Omental fat pad (tissue), 4 donors: ENCODE measurements at places on chromosomes 1 and 21.

DNA sequence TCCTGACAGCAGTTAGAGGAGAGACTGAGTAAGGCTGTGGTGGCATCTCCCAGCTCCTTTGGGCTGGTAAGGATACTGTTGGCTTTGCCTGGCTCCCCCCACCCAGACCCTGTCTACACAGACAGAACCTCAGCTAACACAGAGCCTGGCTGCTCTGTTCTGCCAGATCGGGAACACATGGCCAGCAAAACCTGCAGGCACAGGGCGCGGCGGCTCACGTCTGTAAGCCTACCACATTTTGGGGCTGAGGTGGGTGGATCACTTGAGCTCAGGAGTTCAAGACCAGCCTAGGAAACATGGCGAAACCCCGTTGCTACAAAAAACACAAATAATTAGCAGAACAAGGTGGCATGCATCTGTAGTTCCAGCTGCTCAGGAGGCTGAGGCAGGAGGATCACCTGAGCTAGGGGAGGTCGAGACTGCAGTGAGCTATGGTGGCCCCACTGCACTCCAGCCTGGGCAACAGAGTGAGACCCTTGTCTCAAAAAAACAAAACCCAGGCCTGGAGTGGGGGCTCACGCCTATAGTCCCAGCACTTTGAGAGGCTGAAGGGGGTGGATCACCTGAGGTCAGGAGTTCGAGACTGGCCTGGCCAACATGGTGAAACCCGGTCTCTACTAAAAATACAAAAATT is 6.7 kb downstream of the CSTB start:
- no peak for DNase-seq

DNA sequence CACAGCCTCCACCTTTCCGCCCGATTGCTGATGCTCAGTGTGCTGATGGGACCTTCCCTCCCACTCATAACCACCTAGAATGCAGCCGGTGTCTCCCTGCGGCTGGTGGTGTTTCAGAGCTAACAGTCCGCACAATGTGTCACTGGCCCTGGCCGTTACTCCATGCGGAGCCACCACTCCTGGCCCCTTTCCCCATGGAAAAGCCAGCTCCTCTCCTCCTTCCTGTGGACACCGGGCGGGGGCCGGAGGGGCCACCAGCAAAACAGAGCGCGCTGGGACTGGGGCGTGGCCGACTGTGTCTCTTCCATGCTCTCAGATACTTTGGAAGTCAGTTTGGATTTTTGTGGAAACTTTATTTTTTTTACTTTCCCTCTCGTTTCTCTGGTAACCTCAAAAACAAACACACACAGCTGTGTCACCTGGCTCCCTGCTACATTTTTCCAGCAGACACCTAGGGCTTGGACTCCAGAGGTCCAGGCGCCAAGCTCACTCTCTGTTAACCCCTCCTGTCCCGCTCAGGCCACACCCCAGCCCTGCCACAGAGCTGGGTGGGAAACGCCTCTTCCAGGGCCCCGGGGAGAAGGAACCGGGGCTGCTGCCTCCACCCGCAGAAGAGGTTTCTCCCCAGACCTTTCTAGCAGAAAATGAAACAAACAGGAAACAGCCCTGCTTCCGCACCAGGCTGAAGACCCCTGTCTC is 32.5 kb upstream of the COL6A2 start:
- no peak for DNase-seq

- no peak for DNase-seq
Measured at GRCh38 chr1:116743535-116743934, 10.7 kb upstream of the CD2 start.

- DNase-seq: no peak
Measured at GRCh38 chr1:206488466-206488865, 18.2 kb downstream of the IKBKE start.

- DNase-seq: no peak
Measured at GRCh38 chr21:45168522-45168921, 94.1 kb downstream of the ADARB1 start.

DNA sequence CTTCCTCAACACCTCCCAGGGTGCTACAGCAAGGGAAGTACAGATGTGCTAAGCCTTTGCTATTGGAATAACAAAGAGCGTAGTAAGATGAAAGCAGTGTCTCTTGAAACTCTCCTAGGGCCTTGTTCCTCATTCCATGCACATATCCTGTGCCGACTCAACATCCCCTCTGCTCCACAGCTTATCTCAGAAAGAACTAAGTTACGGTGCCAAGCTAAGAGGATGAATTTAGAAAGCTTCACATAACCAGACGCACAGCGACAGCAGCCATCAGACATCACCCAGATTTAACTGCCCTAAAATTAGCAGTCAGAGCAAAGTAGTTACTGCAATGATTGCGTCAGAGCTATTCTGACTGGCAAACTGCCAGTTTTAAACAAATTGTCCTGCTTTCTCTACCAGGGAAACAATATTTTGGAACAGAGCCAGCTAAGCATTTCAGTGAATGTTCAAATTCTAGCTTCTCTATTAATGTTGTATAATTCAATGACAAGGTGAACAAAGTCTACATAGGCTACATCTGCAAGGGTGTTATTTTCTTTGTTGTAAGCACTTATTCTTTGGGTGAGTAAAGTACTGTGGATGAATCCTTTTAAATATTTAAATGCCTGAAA is 9.5 kb downstream of the SIPA1L2 start:
- no peak for DNase-seq

- DNase-seq: no peak
Measured at GRCh38 chr1:212423879-212424278, 8.8 kb upstream of the NENF start.

GRCh38 chr1:204735042-204735441 is 49.5 kb upstream of the LRRN2 start:
- DNase-seq: no peak

DNA sequence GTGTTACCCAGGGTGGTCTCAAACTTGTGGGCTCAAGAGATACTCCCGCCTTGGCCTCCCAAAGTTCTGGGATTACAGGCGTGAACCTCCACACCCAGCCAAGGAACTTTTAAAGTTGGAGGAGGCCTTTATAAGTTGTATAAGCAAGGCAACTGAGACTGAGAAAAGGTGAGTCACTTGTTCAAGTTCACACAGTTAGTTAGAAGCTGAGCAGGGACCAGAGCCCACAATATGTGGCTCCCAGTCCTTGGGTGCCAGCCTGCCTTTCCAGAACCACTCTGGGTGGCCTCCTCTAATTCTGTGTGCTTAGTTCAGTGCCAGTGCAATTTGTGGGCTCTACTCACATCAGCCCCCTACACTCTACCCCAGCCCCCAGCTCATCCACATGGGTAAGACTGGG is 3.7 kb downstream of the RAB25 start:
- DNase-seq: no peak

- DNase-seq: no peak
Measured at GRCh38 chr1:22297999-22298398, 153.7 kb upstream of the ZBTB40 start.

GRCh38 chr1:116873680-116874271 is 35.9 kb upstream of the PTGFRN start:
- no peak for DNase-seq

- no peak for DNase-seq
Measured at GRCh38 chr21:27812279-27812678, 845.4 kb upstream of the ADAMTS5 start.

DNA sequence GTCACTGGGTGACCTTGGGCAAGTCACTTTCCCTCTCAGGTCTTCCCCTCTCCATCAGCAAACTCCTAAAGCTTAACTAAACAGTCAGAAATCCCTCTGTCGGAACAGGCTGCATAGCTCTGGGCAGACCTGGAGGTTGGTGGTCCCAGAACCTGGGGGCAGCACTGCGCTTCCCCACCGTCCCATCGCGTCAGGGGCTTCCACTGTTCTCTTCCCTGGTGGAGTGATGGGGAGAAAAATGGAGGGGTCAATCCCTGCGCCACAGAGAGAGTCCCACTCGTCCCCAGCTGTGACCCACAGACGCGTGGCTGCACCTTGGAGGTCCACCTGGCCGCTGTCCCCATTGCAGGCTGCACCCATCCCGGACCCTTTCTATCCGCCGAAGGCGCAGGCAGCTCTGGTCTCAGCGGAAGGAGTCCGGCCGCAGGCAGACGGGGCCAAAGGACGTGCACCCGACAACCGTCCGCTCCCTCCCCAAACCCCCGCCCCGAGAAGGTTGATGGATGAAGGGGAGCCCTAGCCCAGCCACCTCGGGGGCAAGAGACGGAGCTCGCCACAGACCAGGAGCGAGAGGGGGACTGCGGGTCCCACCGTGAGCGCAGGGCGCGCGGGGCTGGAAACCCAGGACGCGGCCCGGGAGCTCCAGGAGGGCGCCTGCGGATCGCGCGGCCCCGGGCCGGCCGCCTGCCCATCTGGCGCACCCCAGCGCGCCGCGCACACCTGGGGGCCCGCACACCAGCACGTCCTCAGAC is 588 bp upstream of the WNT3A start:
- no peak for DNase-seq

GRCh38 chr1:117818456-117818855 is 111.0 kb downstream of the GDAP2 start:
- no peak for DNase-seq

DNA sequence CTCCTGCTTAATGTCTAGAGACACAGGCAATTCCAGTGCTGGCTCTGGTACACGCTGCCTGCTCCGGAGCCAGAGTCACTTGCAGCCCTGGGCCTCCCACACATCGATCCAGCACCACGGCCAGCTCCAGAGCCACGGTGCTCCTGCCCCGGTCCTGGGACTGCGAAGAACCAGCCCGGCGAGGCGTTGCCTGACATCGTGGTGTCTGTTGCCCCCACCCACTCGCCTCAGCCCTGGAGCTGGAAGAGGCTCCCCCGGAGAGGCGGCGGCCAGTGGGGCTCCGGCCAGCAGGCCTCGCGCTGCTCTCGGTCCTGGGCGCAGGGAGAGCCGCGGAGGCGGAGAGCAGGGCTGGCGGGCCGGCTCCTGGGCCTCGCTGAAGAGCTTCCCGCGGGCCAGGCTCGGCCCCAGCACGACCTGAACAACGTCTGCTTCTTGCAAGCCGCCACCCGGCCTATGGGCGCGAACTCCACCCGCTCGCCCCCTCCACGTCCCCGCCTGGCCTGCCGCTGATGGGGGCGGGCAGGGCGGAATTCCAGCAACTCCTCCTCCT is 364.8 kb downstream of the CEP170 start:
- no peak for DNase-seq

GRCh38 chr1:179550746-179551682 is 24.7 kb downstream of the NPHS2 start:
- no peak for DNase-seq

GRCh38 chr21:21096956-21097355 is 98.7 kb downstream of the NCAM2 start:
- DNase-seq: no peak

GRCh38 chr1:51219022-51219421 is 17.1 kb upstream of the RNF11 start:
- DNase-seq: no peak

DNA sequence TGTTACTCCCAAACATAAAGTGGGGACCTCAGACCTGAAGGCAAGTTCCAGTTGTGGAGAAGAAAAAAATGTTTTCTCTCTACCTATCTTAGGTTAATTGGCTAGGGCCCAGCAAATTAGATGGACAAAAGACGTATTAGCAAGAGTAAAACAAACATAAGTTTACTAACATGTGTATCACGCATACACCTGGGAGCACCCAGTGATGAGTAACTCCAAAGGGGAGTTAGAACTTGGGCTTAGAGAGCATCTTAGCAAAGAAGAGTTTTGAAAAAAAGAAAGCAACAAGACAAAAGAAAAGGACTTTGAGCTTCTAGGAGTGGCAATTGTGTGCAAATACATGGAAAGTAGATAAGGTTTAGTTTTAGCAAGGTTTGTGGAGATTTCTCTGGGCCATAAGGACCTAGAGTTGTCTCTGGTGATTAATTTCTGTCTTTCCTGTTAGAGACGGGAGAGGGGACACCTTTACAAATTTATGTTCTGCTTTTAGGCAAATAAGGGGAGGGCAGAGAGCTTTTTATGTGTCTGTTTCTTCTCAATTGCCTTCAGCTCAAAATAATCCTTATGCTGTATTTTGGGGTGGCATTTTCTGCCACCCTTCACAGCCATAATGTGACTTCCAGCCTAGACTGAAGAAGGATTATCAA is 76.7 kb upstream of the PTGFRN start:
- DNase-seq: no peak

DNA sequence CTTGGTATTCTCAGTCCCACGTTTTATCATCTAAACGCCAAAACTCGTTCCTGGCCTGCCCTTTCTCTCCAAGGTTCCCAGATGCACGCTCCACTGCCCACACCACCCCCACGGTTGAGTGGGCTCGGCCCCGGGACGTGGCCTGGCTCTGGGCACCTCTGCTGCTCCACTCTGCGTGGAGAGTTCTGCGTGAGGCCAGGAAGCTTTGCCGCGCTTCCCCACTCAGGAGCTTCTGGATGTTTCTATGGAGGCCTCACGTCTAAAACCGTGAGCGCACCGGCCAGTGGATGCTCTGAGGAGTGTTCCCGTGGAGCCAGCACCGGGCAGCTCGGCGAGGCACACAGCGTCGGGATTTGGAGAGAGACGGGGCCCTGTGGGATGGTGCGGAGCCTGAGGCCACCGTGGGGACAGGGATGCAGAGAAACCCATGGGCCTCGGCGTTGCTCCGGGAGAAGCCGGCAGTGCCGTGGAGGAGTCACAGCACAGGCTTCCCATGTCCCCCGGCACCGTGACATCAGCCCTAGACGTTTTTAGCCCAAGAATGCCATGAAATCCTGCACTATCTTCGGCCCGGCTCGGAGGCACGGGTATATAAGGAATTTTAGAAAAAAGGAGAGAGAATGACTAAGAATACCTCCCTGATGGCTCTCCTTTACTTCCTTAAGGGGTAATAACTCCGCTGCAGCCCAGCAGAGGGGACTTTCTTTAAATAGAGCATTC is 125.9 kb downstream of the PRDM16 start:
- no peak for DNase-seq

- no peak for DNase-seq
Measured at GRCh38 chr21:35254765-35255138, 205.7 kb upstream of the RUNX1 start.

DNA sequence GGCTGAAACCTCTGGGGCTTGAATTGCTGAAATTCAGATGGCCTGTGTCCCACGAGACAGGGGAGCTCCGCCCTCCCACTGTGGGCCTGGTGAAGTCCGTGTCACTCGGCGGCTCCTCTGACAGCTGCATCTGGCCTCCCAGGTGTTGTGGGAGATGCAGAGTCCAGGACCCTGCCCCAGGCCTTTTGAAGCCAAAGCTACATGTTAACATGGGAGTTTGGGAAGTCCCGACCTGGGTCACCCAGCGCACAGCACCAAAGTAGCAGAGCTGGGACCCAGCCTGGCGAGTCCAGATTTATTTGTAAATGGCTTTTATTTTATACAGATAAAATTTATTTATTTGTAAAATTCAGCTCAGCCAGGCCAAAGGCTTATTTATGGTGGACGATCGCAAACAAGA is 28.9 kb downstream of the SLC37A1 start:
- DNase-seq: no peak

GRCh38 chr1:44631333-44631646 is 43.0 kb downstream of the TMEM53 start:
- DNase-seq: no peak

GRCh38 chr1:171468120-171468750 is 17.1 kb upstream of the PRRC2C start:
- DNase-seq: no peak
